Body of pancreas (tissue), 4 donors: ENCODE measurements at places on chromosomes 2 and 18. TPM values are rescaled to one million over a fixed set of nuclear protein-coding genes. Genes with fewer than 3 reads are reported as not detected.

- no peaks in the 10 kb centered on the region for H3K27me3 ChIP-seq
- H3K4me1 ChIP-seq, result no peaks in the 10 kb centered on the region
- DNase-seq, result no peak
- H3K4me3 ChIP-seq, result no peak overlapping the region
Measured at GRCh38 chr2:112005406-112006075, 49.5 kb upstream of the TMEM87B start.

DNA sequence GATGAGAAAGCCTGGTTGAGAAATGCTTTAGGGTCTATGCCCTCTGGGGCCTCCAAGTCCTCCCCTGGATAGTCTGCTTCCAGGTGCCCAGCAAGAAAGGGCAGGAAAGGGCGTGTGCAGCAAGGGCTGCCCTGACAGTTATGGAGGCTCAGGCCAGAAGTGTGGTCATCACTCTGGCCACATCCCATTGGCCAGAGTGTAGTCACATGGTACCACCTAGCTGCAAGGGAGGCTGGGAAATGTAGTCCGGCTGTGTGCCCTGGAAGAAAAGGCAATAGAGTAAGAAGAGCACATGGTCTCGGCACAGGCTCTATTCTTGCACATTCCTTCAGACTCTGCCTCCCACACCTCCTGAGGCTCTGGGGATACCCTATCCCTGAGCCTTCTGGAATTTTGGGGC lies 35.7 kb downstream of the ODC1 start:
- H3K27me3 ChIP-seq, result no peaks in the 10 kb centered on the region
- H3K27ac ChIP-seq, result peak overlapping the region; percentile 40
- peaks cover 79% of the 10 kb centered on the region for H3K4me1 ChIP-seq
- DNase-seq, result no peak

DNA sequence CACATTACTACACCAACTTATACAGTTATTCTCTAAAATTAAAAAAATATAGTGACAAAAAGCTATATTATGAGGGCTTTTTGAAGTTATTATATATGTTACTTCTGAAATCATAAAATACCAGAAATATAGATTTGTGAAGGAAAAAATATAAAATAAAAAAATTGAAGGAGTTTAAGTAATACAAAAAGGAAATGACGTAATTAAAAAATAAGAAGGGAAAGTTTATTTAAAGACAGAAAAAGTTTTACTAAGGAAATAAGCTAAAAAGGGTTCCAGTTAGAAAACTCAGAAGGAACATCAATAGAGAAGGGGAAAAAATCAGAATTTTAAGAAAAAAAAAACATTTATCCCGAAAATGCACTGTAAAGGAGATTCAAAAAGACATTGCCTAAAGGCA lies 697.1 kb downstream of the MBD2 start:
- no peaks in the 10 kb centered on the region for H3K36me3 ChIP-seq
- no peaks in the 10 kb centered on the region for H3K27me3 ChIP-seq
- DNase-seq, result no peak
- H3K4me1 ChIP-seq, result no peaks in the 10 kb centered on the region
- no peak overlapping the region for H3K27ac ChIP-seq

The FSIP2 gene
- 1.3 TPM for total RNA-seq

- H3K27ac ChIP-seq, result no peak overlapping the region
- DNase-seq, result no peak
- H3K27me3 ChIP-seq, result no peaks in the 10 kb centered on the region
- no peak overlapping the region for H3K4me3 ChIP-seq
- no peaks in the 10 kb centered on the region for H3K36me3 ChIP-seq
Measured at GRCh38 chr2:237568121-237568660, 1.8 kb downstream of the PRLH start.

The RAD51AP2 gene
- total RNA-seq, result 0.26 TPM

The PKDCC gene
- total RNA-seq, result 25.7 TPM

The GPC1 gene
- 30.7 TPM for total RNA-seq

- H3K27me3 ChIP-seq, result no peaks in the 10 kb centered on the region
- no peak overlapping the region for H3K27ac ChIP-seq
- DNase-seq, result no peak
Measured at GRCh38 chr18:24228667-24229041, 89.8 kb downstream of the CABYR start.

The RNF152 gene
- total RNA-seq, result 11.5 TPM

- no peaks in the 10 kb centered on the region for H3K36me3 ChIP-seq
- no peak overlapping the region for H3K27ac ChIP-seq
- no peak overlapping the region for H3K4me3 ChIP-seq
- no peak for DNase-seq
- H3K27me3 ChIP-seq, result no peaks in the 10 kb centered on the region
- no peaks in the 10 kb centered on the region for H3K4me1 ChIP-seq
Measured at GRCh38 chr2:160870729-160871465, 289.3 kb upstream of the TANK start.

The CFAP53 gene
- 0.78 TPM for total RNA-seq

GRCh38 chr2:22737144-22737543 lies 647.8 kb upstream of the KLHL29 start:
- H3K36me3 ChIP-seq, result no peaks in the 10 kb centered on the region
- no peaks in the 10 kb centered on the region for H3K27me3 ChIP-seq
- H3K27ac ChIP-seq, result no peak overlapping the region
- DNase-seq, result no peak

The PCARE gene
- not detected for total RNA-seq

DNA sequence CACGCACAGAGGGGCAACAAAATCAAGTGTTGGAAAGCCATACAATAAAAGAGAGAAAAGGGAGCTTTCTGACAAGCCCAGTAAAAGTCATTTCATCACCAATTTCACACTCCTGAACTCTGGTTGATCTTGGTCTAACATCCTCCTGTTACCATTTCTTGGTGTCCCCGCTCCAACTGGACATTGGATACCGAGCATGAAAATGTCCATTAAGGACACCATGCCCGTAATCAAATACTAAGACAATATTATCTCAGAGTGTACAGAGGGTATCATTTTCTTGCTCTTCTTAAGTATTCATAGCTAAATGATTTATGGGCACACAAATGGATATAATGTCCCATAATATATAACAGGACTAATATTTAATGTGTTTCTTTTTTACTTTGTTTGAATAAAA lies 218.9 kb downstream of the EPHA4 start:
- no peak for DNase-seq
- no peaks in the 10 kb centered on the region for H3K27me3 ChIP-seq

DNA sequence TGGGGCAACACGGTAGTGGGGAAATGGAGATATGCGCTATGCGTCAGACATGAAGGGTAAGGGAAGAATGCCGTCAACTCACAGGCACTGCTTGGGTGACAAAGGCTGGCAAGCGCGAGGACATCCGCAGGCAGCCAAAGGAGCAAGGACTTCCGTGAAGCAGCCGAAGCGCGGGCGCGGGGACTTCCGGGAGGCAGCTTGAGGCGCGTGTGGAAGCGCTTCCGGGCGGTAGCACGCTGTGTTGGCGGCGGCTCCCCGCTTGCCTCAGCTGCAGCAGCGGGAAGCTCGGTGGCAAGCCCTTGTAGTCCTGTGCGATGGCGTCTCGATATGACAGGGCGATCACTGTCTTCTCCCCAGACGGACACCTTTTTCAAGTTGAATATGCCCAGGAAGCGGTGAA lies at the start of gene PSMA8:
PSMA8 (plus strand) TSS at position 218 of the 400 bp plus-strand sequence; CDS start at position 315, 97 bp downstream.
- no peaks in the 10 kb centered on the region for H3K36me3 ChIP-seq
- no peaks in the 10 kb centered on the region for H3K4me1 ChIP-seq
- DNase-seq, result peak; percentile 21
- no peak within 1 kb of the TSS for H3K4me3 ChIP-seq

The MYL1 gene
- not detected for total RNA-seq

- no peak overlapping the region for H3K4me3 ChIP-seq
- no peak overlapping the region for H3K27ac ChIP-seq
- no peak for DNase-seq
- peaks cover 9% of the 10 kb centered on the region for H3K27me3 ChIP-seq
Measured at GRCh38 chr2:162839419-162839818, 852 bp upstream of the KCNH7 start.

DNA sequence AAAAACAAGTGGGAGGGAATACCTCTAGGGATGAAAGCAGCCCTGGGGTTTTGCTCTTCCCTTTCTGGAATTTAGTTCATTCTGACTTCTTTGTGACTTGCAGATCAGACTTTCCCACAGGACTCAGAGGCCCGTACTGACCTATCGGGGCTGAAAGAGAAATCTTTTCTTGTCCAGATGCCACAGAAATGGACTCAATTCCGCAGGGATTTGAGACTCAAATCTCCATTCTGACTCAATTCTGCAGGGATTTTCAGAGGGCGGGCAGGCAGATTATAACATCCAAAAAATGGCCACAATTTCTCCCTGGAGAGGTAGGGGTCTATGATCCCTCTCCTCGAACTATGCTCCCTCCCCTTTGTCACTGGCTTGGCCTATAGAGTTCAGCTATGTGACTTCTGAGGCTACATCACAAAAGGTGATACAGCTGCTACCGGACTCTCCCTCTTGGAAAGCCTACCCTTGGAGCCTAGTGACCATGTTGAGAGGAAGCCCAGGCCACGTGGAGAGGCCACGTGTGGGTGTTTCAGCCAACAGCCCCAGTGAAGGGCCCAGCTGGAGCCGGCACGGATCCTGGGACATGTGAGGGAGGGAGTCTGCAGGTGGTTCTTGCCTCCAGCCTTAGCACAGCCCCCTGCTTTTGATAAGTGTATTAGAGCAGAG lies 4.8 kb upstream of the EFHD1 start:
- H3K4me3 ChIP-seq, result no peak overlapping the region
- peaks cover 15% of the 10 kb centered on the region for H3K4me1 ChIP-seq
- H3K27ac ChIP-seq, result no peak overlapping the region
- no peaks in the 10 kb centered on the region for H3K27me3 ChIP-seq

DNA sequence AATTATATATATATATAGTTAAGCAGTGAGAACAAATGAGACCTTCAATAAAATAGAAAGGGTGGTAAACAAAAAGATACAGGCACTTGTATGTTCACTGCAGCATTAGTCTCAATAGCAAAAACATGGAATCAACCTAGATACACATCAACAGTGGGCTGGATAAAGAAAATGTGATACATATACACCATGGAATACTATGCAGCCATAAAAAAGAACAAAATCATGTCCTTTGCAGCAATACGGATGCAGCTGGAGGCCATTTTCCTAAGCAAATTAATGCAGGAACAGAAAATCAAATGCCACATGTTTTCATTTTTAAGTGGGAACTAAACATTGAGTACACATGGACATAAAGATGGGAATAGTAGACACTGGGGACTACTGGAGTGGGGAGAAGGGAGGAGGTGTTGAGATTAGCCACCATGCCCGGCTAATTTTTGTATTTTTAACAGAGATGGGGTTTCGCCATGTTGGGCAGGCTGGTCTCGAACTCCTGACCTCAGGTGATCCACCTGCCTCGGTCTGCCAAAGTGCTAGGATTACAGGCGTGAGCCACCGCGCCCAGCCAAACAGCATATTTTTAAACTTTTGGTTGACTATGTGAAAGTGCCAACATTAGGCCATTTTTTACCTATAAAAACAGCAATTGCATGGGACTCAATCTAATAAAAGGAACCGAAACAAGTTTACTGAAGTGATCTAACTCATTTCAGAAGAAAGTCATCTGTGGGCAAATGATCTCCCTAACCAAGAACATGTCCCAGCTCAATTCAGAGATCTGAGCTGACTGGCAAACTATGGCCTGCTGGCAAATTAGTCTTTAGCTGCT lies 23.7 kb downstream of the ICA1L start:
- no peak overlapping the region for H3K4me3 ChIP-seq
- no peak overlapping the region for H3K27ac ChIP-seq
- H3K27me3 ChIP-seq, result no peaks in the 10 kb centered on the region
- H3K36me3 ChIP-seq, result no peaks in the 10 kb centered on the region

The KHK gene
- total RNA-seq, result 4.2 TPM

DNA sequence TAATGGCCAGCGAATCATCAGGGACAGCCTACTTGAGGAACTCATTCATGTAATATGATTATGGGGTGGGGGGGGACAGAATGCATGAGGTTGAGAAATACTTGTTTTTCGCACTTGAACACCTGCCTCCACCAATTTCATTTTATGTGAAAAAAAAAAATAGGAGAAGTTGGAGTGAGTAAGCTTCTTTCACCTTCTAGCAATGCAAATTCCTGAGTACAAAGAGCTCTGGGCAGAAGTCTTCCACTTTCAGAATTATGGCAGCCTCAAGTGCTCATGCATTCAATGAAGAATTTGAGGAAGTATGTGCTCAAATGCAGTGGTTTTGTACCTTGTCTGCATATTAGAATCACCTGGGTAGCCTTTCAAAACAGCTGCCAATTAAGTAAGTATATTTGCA lies 40.1 kb upstream of the GPD2 start:
- no peak overlapping the region for H3K4me3 ChIP-seq
- peaks cover 14% of the 10 kb centered on the region for H3K4me1 ChIP-seq
- H3K27me3 ChIP-seq, result no peaks in the 10 kb centered on the region
- H3K36me3 ChIP-seq, result no peaks in the 10 kb centered on the region
- DNase-seq, result no peak
- H3K27ac ChIP-seq, result no peak overlapping the region

The SERPINB4 gene
- total RNA-seq, result not detected

The EFEMP1 gene
- total RNA-seq, result 129 TPM

The SRD5A2 gene
- not detected for total RNA-seq

DNA sequence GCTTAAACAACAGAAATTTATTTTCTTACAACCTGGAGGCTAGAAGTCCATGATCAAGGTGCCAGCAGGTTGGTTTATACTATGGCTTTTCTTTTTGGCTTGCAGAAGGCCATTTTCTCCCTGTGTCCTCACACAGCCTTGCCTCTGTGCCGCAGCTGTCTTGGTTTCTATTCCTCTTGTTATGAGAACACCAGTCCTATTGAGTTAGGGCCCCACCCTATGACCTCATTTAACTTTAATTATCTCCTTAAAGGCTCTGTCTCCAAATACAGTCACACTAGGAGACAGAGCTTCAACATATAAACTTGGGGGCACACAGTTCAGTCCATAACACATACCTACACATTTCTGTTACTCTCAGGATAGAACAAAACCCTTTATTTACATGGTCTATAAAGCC lies 17.3 kb upstream of the RHOB start:
- no peaks in the 10 kb centered on the region for H3K27me3 ChIP-seq
- DNase-seq, result no peak

- H3K4me3 ChIP-seq, result no peak overlapping the region
- no peak overlapping the region for H3K27ac ChIP-seq
- H3K4me1 ChIP-seq, result no peaks in the 10 kb centered on the region
- H3K27me3 ChIP-seq, result no peaks in the 10 kb centered on the region
- DNase-seq, result no peak
- H3K36me3 ChIP-seq, result no peaks in the 10 kb centered on the region
Measured at GRCh38 chr2:180583441-180584140, 396.8 kb upstream of the UBE2E3 start.

DNA sequence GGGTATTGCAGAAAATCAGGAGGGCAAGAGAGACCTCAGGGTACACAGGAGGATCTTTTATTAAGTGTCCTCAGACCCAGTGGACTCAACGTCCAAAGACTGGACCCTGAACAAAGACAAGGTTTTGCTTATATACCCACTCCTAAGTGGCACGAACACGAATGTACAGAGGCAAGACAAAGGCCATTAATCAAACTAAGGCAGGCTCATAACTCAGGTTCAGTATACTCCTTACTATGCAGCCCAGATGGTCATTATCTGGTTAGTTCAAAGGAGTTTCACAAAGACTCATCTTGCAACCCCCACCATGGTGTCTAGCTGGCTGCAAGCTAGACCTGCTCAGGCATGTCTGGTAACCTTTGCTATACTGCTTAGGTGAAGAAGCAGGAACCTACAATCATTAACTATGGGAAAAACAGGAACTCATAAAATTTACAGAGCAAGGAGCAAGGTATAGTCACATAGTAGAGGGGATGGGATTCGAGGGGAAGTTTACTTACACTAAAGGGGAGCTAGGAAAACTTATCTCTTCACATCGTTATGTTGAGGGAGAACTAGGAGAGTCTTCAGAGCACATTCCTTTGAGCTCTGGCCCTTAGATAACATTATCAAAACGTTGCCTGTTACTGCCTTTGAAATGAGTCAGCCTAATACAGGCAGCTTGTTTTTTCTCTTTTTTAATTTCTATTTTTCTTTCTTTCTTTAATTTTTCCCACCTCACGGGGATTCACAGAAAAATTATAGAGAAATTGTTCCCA lies 33.9 kb downstream of the SLC4A3 start:
- H3K36me3 ChIP-seq, result no peaks in the 10 kb centered on the region
- no peaks in the 10 kb centered on the region for H3K27me3 ChIP-seq
- H3K4me1 ChIP-seq, result no peaks in the 10 kb centered on the region
- no peak overlapping the region for H3K27ac ChIP-seq
- DNase-seq, result no peak
